Muscle of back (tissue), 13 donors: ENCODE measurements at places on chromosomes 5 and 9.

GRCh38 chr5:121873409-121873808 lies 21.7 kb downstream of the FTMT start:
- DNase-seq, result peak; percentile 7

DNA sequence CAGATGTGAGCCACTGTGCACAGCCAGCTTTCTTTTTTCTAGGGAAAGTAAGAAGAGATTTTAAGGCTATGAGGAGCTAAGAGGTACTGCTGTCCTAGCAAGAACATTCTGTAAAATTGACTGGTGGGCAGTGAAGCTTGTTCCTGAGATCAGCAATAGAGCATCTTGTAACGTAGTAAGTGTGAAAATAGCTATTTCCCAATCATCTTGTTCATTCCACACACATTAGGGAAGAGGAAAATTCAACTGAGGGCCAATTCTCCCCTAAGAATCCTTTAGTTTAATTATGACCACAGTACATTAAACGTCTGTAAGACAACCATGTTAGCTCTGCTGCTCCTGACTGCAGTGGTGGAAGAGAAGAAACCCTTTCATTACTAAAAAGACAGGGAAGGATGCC lies 246.2 kb downstream of the EFNA5 start:
- no peak for DNase-seq

GRCh38 chr5:26569929-26570258 lies 468.5 kb downstream of the CDH9 start:
- no peak for DNase-seq

DNA sequence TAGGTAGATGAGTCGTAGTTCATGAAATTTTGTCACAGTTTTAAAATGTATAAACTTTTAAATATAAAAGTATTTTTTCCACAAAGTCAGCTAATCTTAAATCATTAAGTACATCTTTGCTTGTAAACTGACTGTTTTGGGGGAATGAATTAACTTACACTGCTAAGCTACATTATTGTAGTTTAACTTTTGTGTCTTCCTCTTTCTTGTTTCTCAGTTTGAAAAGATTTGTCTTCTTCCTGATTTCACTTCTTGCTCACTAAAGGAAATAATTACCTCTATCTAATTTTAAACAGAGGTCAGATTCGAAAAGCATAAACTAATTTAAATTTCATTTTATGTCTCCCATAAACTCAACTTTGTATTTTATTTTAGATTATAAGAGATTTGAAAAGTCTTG lies 5.7 kb downstream of the NIPSNAP3B start:
- DNase-seq, result no peak

- DNase-seq, result no peak
Measured at GRCh38 chr9:20996809-20997208, 34.6 kb downstream of the HACD4 start.

- DNase-seq, result no peak
Measured at GRCh38 chr5:38888041-38888440, 42.2 kb downstream of the OSMR start.

GRCh38 chr5:42779083-42779482 lies 22.5 kb downstream of the CCDC152 start:
- no peak for DNase-seq

DNA sequence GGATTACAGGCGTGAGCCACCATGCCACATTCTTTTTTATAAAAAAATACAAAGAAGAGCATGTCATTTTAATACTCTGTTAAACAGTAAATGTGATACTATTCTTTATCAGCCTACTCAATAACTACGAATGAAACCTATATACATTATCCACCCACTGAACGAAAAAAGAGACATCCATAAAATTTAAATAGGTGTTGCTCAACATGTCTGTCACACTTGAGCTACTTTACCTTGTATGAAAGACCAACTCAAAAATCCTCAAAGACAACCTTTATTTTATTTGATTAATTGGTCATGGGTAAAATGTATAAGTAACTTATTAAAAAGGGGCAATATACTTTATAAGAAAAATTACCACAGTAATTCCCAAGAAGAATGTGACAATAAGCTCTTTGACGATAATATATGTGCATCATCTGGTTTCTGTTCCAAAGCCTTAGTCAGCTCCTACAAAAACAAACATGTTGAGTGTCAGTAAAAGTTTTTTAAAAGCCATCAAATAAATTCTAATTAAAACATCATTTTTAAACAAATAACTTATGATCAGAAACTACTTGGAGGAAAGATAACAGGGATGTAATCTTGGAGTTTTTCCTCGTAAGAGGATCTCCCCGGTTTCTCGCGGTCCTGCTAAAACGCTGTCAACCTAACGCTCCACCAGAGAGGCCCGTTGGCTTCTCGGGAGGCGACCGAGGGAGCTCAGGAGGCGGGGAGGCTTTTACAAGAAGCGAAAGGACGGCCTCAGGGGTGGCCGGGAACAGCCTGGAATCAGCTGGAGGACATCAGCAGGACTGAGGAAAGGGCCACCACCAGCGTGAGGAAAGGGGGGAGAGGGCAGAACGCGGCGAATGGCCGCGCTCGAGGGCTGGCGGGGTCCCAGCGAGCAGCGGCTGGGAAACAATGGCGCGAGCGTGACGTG lies 13.5 kb upstream of the ANKRD18B start:
- peak; percentile 65 for DNase-seq

DNA sequence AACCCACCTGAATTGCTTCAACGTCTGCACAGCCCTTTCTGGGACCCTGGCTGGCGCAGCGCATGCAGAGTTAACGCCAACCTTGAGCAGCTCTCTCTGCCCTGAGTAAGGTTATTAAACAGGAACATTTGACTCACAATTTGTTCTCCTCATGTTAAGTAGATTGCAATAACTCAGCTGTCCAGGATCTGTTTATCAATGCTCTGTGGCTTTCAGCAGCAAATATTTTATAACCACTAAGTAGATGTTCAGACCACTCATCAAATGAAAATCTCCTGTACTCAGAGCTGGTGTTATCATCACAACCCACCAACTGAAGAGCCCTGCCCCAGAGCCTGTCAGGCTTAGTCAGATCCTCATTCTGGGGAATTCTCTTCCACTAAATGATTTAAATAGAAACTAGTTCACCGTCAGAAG lies 403.0 kb downstream of the ZNF608 start:
- DNase-seq, result no peak

DNA sequence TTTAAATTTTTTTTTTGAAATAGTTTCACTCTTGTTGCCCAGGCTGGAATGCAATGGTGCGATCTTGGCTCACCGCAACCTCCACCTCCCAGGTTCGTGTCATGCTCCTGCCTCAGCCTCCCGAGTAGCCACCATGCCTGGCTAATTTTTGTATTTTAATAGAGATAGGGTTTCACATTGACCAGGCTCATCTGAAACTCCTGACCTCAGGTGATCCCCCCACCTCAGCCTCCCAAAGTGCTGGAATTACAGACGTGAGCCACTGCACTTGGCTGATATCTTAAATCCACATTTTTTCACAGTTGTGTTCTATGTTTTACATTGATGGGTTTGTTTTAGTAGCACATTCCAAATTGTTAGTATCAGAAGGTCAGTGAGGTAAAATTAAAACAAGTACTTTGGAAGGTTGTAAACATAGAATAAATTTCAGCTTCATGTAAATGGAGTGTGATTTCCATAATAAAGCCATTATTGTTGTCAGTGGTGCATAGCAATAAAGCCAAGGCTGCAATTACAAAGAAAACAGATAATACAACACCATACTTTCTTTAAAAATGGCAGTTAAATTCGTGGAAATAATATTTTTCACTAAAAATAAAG lies 287.2 kb downstream of the ARRDC3 start:
- no peak for DNase-seq

GRCh38 chr5:118439831-118440230 lies 548.5 kb downstream of the DTWD2 start:
- no peak for DNase-seq

GRCh38 chr9:36831381-36832161 lies 202.5 kb downstream of the PAX5 start:
- no peak for DNase-seq

DNA sequence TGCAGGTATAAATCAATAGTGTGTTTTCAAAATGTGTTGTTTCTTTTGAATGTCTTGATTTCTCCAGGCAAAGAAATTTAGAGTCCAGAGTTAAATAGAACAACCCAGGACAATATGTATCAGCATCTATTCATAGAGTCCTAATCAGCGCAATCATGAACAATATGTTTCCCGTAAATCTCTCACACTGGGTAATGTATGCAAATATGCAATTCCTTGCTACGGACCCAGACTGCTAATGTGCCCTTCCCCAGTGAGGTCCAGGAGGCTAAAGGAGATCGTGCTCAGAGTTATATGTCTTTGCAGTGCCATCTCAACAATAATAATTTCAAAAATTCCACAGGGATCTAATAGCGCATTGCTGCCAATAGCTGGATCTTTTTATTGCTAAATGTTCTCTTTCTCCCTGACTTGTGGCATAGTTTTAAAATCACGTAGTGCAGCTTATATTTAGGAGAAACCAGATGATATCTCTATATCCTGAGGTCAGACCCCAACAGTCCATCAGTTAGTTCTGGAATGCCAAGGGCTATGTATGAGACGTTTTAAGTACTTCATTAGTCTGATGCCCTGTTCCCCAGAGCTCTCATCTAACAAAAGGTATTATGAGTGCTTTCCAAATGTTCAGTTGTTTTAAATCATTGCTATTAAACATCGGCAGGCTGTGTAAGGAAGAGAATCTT lies 145.1 kb downstream of the MARCHF11 start:
- DNase-seq, result no peak

DNA sequence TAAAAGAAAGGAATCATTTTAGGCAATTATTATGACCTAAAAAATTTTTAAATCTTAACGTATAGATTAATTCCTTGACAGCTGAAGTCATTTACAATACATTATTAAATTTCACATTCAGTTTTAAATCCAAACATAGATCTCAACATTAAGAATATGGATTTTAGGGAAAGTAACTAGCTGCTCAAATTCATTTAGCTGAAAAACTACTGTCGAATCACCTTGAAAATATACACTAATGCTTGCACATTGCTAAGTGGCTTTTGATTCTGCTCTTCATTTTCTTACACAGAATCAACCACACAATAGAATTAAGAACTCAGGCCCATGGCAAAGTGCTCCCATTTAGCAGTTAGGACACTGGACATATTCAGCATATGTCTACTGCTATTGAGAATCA lies 454.2 kb downstream of the RAB3C start:
- no peak for DNase-seq

GRCh38 chr5:68369023-68369359 lies 153.4 kb downstream of the PIK3R1 start:
- no peak for DNase-seq

DNA sequence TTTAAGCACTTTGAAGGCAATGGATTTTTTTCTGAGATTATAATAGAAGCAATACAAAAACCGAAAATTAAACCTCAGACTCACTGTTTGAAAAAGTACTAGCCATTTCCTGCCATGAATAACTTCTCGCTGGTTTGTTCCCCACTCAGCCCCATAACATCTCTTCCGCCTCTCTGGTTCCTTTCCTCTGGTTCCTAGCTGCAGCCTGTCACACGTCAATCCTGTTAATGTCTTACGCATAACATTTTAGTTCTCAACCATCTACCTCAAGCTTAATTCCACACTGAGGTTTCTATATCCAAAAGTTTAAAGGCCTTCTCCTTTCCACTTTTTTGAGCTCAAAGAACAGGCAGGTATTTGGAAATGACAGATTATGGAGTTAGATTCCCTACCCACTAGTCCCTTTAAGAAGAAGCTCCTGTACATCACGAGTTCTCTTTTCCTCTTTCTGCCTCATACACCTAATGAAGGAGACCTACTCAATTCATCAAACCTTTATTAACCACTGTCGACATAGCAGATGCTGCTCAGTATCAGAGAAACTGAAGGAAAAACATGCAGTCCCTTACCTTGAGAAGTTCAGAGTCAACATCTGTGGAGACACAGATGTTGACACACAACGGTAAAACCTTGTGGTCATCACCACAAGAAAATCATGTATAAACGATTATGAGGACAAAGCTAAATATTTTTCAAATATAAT lies 243.0 kb upstream of the PTGER4 start:
- DNase-seq, result no peak

GRCh38 chr9:132679946-132680625 lies 9.8 kb downstream of the GTF3C4 start:
- no peak for DNase-seq

DNA sequence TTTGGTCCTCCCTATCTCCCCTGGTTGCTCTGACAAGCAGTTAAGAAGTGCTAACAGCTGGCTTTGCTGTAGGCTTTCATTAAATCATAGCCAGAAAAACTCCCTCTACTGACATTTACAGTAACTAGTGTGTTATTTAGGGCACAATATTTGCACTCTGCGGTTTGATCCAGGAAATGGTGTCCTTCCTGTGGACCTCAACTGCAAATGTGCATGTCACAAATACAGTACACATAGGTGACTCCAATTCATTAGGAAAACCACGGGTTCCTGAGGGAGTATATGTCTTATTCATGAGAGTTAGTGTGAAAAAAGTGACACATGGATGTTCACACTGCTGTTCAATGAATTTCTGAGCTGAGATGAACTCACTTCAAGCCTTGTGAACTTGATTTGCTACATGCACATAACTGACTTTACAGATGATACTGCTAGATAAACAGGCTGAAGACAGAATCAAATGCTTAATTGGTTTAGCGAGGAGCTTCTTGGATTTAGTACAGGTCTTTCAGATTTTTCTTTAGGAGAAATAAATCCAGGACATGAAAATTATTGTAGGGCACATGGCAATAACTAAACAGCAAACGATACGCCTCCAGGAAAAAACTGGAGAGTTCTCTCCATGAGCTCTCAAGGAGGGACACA lies 281.5 kb downstream of the EFNA5 start:
- DNase-seq, result peak; percentile 56

GRCh38 chr9:72984226-72984947 lies 31.5 kb upstream of the ALDH1A1 start:
- DNase-seq, result no peak

- no peak for DNase-seq
Measured at GRCh38 chr9:131868766-131869165, 128.9 kb upstream of the RAPGEF1 start.

- DNase-seq, result no peak
Measured at GRCh38 chr5:91007251-91007650, 375.9 kb downstream of the ARRDC3 start.

GRCh38 chr5:117615226-117615625 lies 1040.6 kb upstream of the SEMA6A start:
- DNase-seq, result no peak

GRCh38 chr9:84893419-84894128 lies 224.0 kb downstream of the NTRK2 start:
- no peak for DNase-seq

GRCh38 chr5:4758996-4759395 lies 381.1 kb upstream of the ADAMTS16 start:
- peak; percentile 9 for DNase-seq

GRCh38 chr9:10957878-10958277 lies 345.1 kb upstream of the PTPRD start:
- DNase-seq, result no peak

GRCh38 chr5:673831-674629 lies 19.1 kb downstream of the TPPP start:
- peak; percentile 16 for DNase-seq
